ENCODE measurements at places on chromosomes 12 and 14.

GRCh38 chr14:71076462-71077092 is 169.3 kb downstream of the PCNX1 start:
- DNase-seq, result no peak

DNA sequence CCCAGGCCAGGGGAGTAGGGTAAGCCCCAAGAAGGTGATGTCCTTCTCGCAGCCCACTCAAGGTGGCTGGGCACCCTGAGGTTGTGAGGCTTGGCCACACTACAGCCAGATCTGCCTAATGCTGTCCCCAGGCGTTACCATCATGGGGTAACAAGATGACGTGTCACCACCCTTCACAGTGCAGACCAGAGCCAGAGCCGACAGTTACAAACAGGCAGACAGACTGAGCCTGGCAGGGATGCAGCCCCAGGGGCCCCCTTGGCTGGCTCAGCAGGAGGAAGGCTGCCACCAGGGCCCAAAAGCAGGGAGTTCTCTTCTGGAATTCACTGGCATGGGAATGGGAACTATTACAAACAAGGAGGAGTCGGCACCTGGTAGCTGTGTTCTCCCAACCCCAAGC is 302.7 kb upstream of the NOS1 start:
- no peak for DNase-seq

GRCh38 chr12:122023339-122024131 is 1.9 kb downstream of the BCL7A start:
- DNase-seq, result no peak

DNA sequence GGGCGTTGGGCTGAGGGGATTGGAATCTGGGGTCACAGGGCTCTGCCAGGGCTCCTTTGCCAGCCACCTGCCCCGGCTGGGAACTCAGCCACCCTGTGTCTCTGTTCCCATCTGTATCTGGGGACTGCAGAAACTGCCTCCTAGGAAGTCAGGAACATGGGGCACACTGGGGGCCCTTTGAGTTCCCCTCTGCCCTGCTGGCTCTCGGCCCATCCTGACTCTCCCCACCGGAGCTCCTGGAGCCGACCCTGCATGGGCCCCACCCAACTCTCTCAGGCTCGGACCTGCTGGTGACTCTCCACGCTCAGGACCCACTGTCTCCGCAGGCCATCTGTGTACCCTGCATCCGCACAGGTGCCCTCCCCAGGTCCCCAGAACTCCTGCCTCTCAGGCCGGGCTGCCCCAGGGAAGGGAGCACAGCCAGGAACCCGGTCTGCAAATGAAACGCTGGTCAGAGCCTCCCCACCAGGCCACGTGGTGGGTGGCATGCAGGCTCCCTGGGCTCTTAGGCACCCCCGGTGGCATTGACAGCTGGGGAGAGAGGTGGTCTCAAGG is 82.8 kb downstream of the KIF26A start:
- DNase-seq, result no peak

DNA sequence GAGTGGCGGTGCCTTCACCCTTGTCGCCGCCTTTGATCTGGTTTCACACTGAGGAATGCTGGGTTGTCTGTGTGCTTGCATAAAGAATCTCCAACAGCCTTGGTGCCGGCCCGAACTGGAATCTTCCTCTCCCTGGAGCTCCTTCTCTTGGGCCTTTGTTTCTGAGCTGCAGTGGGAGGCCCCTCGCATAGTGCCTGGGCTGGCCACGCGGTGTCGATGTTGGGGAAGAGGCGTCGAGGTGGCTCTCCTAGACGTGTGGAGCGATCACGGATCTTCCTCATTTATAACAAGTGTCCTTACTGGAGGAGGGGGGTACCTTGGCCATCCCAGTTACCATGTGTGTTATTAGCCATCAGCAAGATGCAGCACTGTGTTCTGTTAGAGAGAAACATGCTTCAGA is 60.6 kb downstream of the ADGRD1 start:
- DNase-seq, result no peak

DNA sequence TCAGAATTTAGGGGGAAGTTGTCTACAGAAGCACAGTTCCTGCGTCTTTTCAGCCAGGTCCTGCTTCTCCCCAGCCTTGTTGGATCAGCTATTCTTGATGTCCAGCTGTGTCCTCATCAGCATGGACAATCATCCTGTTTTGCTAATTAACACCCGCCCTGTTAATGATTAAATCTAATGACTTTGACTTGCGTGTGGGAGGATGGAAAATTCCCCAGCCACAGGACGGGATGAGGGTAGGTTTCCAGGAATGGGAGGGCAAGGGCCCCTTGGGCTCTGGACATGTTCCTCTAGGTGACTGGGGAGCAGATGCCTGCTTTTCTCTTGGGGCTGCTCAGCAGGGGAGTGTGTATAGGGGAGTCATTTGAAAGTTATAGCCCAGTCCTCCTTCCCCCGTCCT is 5.3 kb upstream of the PPP1R1A start:
- no peak for DNase-seq

DNA sequence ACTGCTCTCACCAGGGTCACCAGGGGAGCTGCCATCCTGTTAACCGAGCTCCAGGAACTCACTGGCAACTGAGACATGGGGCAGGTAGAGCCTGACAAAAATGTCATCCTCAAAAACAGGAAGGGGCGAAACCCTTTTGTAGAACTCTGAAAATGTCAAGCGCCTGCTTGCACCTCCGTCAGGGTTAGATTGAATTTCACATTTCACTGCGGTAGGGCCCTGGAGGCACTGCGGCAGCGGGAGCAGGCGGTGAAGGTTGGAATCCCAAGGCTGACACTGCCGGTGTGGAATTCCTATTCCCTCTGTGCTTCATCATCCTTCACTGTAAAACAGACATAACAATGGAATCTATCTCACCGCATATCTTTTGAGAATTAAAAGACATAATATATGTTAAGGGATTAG is 142.8 kb upstream of the TMCC3 start:
- DNase-seq, result no peak

DNA sequence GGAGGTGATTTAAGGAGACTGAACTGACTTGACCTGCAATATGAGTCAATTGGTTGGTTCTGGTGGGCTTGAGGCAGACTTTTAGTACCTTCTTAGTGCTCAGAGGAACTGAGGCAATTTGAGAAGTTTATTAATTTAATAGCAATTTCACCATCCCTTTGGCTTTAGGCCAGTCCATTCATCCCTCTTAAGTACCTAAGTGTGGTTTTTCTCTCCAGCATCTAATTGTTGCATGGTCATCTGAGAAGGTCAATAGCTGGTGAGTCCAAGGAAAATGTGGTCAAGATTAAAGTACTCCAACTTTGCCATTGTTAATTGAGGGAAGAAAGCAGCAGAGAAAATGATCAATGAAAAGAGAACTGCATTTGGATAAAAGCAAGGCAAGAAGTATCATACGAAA is 115.4 kb upstream of the DYRK2 start:
- DNase-seq, result no peak
